ENCODE measurements at places on chromosomes 5 and 9.
A peak's percentile ranks its signal among the peaks of the same experiment; 100 is the strongest.

GRCh38 chr5:178237431-178238312 lies 5.1 kb upstream of the PHYKPL start:
- peak; percentile 77 for DNase-seq

GRCh38 chr5:120413686-120414085 lies 50.4 kb upstream of the PRR16 start:
- no peak for DNase-seq

DNA sequence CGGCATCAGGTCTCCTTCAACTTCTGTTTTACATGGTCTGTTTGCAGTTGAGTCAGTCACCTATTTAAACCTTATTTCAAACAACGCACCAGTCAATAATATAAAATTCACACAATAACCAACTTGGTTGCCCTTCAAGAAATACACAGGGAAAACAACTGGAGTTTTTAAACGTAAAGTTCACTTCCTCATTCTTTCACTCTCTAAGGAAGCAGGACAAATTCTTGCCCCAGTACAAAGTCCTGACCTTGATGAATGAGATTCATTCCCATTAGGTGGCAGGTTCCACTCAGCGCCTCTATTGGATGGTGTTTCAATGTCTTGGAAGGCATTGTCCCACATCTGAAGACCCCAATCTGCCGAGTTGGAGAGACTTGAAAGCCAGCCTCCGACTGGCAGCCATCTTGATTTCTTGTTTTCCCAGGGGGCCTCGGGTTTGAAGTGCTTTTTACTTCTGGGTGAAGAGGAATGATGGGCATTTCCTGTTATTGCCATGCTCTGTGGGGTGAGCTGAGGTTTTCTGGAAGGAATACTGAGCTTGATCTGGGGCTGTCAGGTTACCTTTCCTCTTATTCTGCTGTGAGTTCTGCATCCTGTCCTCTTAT lies 105.0 kb downstream of the ACER2 start:
- DNase-seq, result no peak

GRCh38 chr5:66529704-66530103 lies 66.5 kb upstream of the MAST4 start:
- no peak for DNase-seq

DNA sequence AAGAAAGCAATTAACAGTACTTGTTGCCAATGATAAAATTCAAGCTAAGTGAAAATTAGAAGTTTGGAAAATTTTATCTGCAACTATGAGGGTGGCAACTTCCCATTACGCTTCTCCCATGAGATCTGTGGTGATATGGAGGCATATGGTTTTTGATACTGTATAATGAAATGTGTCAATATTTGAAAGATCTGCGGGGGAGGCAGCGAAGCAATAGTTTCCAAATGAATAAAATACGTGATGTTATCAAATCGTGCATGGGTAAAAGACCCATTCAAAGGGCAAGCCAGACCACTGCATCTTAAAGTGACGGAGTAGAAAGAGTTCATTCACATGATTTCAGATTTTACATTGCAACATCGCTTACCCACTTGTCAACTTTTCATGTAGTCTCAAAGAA lies 20.9 kb upstream of the BOD1 start:
- no peak for DNase-seq

DNA sequence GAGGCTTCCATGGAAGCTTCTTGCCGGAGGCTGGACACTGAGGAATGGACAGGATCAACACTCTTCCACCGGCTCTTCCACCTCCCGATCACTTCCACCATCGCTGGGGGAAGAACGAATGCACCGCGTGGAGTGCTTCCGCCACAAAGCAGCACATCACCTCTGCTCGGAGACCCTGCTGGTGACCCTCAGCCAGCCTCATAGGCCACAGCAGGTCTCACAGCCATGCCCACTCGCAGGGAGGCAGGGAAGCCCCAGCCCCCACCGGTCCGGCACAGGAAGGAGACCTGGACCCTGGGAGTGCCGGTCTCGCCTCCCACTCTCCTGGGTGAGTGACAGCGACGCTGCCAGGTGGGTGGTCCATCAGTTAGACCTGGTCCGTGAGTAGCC lies 4.7 kb downstream of the MRPL36 start:
- DNase-seq, result no peak

DNA sequence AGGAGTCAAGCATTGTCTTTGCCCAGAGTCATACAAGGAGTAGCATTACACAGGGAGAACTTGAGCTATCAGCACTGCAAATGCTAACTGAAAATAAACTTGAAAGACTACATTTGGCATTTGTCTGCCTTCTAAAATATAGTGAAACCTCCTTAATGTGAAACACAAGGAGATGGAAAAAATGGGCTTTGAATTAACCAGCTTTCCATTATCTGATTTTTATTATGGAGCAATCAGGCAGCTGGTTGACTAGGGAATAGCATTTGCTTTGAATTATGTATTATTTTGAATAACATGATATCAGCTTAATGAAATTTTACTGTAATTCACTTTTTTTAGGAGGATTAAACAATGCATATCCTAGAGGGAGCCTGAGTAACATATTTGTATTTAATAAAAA lies 130.8 kb downstream of the GDNF start:
- DNase-seq, result no peak

DNA sequence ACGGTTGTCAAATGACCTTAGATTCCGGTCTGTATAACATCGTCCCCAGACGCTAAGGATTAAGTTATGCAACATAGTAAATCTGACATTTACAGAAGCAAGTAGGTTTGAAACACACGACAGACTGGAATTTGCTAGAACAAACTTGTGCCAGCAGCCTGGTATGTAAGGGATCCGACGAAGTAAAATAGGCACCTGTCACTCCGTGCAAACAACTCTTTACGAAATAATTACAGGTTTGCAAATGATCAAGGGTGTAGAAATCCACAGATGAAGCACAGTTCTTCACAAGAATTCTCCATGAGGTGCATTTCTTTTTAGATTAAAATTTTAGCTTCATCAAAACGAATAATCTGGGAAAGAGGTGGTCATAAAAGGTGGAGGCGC lies 508 bp downstream of the MOCS2 start:
- DNase-seq, result peak; percentile 12

DNA sequence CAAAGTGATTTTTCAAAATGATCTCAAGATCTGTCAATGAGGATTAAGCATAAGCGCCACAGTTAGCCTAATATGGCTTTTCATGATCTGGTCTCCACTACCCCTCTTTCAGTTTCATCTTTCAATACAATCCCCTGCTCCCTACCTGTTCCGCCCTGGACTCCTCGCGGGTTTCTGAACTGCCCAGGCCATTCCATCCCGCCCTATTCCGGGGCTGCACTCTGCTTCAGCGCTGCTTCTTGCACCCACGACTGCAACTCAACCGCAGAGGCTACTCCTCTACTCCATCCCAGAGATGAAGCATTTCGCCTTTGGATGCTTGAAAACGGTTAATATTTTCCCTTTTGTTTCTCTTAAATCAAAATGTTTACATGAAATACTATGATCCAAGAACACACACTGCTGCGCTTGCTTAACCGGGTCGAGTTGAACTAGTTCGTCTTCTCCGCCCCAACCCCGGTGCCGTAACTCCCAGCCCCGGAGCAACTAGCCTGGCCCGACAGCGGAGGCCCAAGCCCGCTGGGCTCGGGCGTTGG lies 716 bp upstream of the OTULIN start:
- DNase-seq, result peak; percentile 42

DNA sequence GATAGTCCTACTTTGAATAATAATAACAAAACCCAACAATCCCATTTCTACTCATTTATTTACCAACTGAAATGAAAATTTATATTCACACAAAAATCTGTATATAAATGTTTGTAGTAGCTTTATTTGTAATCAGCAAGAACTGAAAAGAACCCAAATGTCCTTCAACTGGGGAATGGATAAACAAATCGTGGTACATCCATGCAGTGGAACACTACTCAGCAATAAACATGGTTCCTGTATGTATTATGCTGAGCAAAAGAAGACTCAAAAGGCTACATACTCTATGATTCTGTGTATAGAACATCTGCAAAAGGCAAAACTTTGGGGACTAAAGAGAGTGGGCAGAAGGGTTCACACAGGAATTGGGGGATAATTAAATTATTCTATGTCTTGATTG lies 136.1 kb upstream of the HAND1 start:
- DNase-seq, result no peak

GRCh38 chr5:83097689-83098231 lies 20.4 kb downstream of the XRCC4 start:
- DNase-seq, result no peak

DNA sequence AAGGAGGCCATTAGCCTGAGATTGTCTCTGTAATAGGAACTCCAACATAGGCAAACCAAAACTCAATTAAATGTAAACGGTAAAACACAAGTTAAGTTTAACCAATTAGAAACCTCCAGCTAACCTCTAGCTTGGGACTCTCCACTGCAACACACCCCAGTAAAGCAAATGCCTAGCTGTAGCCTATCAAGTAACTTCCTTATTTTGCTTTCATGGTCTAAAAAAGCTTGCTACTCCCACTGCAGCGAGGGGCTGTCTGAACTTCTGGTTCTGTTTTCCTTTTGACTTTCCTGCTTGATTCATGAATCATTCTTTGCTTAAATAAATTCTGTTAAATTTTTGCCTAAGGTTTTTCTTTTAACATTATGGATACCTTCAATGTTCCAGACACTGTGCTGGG lies 24.4 kb upstream of the C5orf46 start:
- peak; percentile 80 for DNase-seq

DNA sequence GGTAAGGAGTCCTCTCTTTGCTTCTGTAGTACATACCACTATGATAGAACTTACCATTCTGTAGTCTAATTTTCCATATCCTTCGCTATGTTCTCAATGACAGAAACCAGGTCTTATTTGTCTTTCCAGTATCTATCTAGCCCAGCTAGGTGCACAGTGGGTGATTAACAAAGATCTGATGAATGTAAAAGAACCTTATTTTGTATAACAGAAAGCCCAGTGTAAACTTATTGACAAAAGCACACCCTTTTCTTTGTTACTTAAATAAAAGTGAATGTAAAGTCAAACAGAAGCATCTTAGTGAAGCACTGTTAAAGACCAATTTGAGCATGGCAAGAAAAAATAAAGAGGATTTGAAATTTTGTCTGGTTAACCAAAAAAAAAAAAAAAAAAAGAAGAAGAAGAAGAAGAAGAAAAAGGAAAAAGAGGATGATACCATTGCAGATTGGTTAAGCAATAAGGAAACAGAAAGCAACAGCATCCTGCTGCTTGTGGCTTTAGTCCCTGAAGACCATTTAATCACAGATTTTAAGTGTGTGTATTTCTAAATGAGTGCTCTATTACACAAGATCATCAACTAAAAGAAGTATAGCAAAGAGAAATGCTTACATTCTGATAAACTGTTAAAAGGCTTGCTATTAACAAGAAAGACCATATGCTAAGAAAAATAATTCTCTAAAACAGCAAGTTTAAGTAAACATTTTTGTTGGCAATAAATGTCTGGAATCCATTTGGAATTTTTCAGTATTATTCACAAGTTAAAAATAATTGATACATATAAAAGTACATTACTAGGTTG lies 21.2 kb downstream of the MEGF9 start:
- peak; percentile 82 for DNase-seq

DNA sequence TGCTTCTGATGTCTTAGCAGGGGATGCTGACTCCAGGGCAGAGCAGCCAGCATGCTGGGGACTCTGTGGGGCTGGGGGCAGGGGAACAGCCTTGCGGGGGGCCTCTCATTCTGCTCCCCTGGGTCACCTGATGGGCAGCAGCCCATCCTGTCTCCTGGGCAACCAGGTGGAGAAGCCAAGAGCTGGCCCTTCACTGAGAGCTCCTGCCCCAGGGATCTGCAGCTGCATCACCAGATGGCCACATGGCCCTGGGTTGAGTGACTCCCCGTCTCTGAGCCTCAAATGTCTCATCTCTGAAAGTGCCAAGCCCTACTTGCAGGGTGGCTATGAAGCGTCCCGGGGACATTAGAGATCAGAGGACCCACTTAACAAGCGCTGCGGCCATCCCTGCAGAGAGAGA lies 49.1 kb downstream of the LRSAM1 start:
- no peak for DNase-seq

GRCh38 chr9:137816531-137817235 lies 60.9 kb upstream of the CACNA1B start:
- DNase-seq, result no peak

DNA sequence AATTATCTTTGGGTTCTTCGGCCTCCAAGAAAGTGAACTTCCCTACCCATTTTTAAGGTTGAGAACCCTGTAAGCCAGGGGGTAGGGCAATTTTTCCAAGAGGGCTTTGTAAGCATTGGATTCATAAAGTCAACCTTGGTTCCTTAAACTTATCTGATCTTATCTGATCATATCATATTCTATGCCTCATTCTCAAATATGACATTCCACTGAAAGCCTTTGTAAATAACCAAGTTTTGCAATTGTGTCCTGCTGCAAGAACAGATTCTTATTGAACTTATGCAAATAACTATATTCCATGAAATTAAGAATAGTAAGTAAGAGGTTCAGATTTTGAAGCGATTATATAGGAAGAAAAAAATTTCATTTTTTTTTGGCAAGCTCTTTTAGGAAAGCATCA lies 649.5 kb downstream of the LRRC70 start:
- no peak for DNase-seq

DNA sequence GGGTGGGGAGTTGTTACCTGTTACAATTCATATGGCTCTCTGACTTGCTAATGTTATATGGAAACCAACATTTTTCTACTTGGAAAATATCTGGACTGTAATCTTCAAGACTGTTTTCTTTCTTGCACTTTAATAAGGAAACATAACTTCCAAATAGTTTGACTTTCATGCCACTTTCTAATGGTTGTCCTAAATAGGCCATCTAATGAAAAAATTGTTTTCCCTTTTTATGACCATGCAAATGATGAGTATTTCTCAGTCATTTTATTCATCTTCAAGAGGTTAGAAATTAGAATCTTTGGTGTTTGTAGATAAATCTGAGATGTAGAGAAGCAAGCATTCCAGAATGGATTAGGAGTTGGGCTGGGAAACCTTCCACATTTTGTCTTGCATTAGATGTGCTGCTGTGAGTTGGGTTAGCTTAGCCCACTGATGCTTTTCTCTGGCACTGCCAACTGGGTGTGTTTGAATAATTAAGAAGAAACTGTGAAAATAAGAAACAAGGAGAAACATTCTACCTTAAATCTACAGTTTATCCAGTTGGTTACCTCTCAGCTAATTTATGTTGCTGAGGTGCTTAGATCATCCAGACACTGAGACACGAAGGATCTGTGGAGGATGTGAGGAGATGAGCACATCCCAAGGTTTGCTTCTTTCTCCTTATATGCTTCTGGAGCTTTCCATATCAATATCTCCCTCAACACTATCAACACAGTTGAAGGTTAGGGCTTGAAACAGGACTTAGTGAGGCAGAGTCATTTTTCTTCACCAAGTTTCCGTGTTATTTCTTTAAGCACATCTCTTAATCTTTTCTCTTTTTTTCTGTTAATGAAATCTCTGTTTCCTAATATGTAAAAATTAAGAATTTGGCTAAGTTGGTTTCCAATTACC lies 2.7 kb downstream of the RASGRF2 start:
- DNase-seq, result no peak
